ENCODE measurements at places on chromosomes 11 and 22. TPM values are rescaled to one million over a fixed set of nuclear protein-coding genes. Genes with fewer than 3 reads are reported as not detected.

DNA sequence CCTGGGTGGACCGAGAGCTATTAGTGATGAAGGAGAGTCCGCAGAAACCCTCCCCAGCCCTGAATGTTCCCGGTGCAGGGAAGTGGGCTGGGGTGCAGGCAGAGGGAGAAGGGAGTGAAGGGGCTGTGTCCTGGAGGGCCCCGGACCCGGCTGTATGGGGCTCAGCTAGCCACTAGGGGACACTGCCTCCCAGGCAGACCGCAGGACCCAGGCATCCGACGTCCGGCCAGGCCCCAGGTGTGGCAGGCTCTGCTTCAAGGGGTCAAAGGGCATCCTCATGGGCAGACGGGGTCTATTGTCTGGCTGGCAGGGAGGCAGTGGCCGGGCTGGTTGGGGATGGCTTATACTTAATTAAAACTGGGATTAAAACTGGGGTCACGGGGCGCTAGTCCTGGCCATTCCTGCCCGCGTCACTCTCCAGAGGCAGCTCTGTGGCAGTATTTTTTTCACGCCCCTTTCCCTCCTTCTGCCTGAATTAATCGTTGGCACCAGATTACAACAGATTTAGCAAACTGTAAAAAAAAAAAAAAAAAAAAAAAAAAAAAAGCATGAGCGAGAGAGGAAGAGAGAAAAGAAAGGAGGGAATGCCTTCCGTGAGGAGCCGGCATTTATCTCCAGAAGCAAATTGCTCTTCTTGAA is 5.1 kb downstream of the FLRT1 start:
- no peak for DNase-seq

- DNase-seq: peak; percentile 72
Observed at GRCh38 chr11:60498399-60498798, 5.8 kb downstream of the MS4A12 start.

DNA sequence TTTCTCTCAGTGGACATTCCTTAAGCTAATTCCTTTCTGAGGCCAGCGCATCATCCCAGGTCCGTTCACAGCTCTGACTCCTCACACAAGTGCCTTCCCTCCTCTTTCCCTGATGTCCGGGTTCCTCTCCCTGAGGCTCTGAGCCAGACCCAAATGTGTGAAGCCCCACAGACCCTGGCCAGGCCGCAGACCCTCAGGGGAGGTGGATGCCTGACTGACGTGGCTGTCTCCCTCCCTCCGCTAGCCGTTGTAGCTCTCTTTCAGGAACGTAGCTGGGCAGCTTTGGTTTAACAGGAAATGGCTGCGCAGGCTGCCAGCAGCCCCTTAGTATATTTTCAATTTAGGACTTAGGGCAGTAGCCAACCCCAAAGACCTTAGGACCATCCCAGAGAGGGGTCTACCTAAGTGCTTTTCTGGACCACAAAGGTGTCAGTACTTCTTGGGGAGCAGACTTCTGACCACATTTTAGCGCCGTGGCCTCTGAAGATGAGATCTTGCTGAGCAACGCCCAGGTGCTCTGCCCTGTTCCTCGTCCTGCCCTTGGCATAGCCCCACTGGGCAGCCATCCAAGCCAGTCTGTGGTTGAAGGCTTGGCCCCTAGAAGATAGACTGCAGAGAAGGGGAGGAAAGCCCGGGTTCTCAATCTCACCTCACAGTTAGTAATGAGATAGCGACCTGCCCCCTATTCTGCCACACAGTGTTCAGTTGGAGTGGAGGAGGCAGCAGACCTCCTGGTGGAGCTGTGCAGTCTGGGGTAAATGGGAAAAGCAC is 27.0 kb downstream of the MYBPC3 start:
- no peak for DNase-seq

GRCh38 chr22:49968831-49969661 is 8.5 kb downstream of the PIM3 start:
- DNase-seq: peak; percentile 46

Gene CHRM1
- not detected for total RNA-seq

GRCh38 chr11:43918662-43919061 is 23.8 kb upstream of the C11orf96 start:
- no peak for DNase-seq

Gene C11orf97
- total RNA-seq: not detected

GRCh38 chr22:39232246-39232645 is 12.5 kb downstream of the PDGFB start:
- DNase-seq: no peak

DNA sequence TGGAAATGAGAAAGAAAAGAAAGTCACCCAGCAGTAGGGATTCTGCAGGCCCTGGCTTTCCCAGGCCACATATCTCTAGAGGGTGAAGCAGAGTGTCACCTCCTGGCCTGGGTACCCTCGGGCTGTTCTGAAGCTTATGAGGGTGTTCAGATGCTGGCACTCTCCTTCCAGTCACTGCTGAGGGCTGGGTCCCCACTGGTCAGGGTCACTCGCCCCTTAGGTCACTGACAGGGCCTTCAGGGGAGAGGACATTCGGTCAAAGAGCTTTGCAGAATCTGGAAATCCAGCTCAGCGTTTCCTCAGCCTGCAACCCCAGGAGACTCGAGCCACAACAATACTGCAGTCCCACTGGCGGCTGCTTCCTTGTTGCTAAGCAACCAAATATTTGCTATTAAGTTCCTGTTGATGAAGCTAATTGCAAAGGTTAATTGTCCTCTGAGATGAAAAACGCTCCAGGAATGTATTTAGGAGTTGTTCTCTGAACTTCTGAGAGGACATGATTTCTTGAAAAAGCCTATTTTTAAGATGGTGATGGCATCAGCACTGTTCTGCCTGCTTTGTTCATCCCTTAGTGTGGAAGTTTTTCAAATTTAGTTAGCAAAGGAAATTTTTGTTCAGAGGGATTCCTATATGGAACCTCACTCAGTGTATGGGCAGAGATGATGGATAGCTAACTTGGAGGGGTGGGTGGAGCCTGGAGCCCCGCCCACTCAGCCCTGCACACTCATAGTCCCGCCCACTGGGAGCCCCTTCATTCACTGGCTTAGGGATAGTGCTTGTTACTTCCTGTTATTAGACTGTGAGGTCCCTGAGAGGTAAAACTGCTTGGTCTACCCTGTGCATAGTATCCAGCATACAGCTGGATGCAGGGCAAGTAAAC is 109.2 kb downstream of the CSNK2A3 start:
- DNase-seq: peak; percentile 61

DNA sequence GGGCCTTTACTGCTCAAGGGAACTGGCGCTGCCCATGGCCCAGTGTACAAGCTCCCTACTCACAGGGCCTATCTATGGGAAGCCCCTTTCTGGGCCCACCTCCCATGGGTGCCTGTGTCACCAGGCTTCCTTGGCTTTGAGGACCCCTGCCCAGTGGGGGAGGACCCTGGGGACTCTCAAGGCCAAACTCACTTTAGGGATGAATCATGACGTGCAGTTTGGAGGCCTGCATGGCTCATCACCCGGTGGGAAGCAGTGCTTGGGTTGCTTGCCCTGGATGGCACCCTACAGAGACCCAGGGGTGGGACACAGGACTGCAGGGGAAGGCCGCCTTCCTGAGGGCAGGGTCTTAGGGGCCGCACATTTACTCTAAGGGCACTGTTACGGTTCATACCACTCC is 16.5 kb downstream of the KCTD21 start:
- DNase-seq: no peak

DNA sequence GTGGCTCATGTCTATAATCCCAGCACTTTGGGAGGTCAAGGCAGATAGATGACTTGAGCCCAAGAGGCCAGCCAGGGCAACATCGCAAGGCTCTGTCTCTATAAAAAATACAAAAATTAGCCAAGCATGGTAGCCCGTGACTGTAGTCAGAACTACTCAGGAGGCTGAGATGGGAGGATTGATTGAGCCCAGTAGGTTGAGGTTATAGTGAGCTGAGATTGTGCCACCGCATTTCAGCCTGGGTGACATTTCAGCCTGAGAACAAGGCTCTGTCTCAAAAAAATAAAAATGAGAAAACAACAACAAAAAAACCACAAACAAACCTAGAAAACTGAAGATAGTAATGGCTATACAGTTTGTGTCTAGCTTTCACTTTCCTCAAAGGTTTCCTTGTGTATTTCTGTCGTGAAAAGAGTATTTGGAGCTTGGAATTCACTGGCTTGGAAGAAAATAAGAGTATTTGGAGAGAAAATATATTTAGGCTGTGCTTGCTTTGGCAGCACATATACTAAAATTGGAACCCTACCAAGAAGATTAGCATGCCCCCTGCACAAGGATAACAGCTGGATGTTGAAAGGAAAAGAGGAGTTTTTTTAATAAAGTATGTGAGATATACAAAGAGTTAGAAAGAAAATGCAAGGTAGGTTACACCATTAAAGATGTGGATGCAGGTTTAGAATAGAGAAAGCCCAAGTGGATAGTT is 3.9 kb upstream of the BIRC3 start:
- no peak for DNase-seq

DNA sequence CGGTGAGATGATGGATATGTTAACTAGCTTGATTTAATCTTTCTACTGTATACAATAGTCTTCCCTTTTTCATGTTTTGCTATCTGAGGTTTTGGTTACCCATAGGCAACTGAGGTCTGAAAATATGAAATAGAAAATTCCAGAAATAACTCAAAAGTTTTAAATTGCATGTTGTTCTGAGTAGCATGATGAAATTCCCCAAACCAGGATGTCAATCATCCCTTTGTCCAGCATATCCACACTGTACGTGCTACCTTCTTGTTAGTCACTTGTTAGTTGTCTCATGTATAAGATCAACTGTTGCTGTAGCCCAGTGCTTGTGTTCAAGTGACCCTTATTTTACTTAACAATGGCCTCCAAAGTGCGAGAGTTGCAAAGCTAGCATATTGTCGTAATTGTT is 21.2 kb upstream of the OR10W1 start:
- DNase-seq: no peak

DNA sequence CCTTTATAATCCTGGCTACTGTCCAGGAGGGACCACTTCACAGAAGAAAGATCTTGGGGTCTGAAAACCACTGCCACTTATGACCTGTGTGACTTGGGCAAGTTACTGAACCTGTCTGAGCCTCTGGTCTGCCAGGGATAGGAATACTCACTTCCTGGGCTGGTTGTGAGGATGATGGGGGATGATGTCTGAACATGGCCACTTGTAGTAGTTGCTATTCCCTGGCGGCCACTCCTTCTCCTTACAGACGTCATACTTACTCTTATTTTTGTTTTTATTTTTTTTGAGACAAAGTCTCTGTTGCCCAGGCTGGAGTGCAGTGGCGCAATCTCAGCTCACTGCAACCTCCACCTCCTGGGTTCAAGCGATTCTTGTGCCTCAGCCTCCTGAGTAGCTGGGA is 26.1 kb downstream of the CD82 start:
- no peak for DNase-seq

All from B cell (primary cell).